Activated CD4-positive, alpha-beta T cell treated with anti-CD3 and anti-CD28 coated beads, Interleukin-2, amount 10 ng/mL, durations not matched to agents 7 days and 5 days (primary cell): ENCODE measurements at places on chromosomes 12 and 14.

GRCh38 chr14:100131181-100131580 is 28.3 kb downstream of the DEGS2 start:
- DNase-seq, result no peak

DNA sequence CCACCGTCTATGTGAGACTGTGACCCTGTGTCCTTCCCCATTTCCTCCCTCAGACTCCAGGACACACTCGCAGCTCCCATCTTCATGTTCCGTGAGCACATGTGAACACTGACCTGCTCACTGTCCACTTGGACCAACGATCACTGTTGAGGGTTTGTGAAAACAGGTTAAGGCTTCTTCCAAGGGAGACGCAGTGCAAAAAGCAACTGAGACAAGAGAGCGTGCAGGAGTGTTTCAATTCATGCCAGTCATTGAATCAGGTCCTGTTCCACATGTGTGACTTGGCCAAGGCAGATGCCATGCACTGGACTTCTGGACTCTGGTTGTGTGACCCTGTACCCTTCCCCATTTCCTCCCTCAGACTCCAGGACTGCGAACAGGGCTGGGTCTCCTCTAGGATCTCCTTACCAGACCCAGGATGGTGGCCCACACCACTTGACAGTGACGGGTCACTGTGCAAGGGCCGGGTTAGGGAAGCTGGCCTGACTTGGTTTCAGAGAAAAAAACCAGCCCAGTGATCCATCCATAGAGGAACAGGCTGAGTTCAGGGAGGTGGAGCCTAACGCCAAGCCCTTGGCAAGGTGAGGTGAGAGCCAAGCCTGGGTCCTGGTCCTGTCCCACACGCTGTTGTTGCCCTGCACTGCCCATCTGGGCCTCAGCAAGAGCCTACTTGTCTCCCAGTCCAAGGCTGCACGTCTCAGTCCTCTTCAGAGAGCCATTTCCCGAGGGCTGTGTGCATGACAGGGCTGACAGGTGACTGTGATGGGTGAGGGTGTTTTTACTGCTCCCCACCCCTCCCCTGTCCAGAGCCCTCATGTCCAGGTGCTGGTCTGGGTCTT is 5.7 kb upstream of the KRT5 start:
- no peak for DNase-seq

DNA sequence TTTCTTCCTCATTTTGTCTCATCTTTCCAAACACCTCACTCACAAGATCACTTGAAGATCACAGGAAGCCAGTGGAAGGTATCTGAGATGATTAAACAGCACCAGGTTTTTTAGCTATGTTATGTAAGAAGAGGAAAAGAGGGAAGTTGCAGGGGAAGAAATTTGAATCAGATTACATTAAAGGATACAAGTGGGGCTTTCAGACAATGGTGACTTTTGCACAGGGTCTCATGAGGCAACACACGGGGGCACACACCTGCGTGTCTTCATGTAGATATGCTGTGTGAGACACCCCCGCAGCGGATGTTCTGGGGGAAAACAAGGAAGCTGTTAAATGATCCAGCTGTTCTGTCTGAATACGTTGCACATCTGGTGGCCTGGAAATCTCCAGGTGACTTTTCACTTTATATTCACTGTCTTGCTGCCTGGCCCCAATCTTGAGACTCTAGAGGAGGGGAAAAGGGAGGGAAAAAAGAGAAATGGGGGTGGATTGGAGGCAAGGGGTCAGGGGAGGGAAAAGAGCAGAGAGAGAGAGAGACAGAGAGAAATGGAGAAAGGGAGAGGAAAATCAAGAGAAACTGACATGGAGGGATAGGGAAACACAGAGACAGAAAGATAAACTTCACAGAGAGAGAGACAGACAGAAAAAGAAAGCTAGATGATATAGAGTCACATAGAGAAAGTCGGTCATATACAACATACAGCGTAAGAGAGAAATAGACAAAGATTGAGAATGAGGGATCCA is 36.3 kb upstream of the PPP1CC start:
- DNase-seq, result no peak

- DNase-seq, result no peak
Measured at GRCh38 chr12:64019101-64019500, 174.6 kb downstream of the SRGAP1 start.

- no peak for DNase-seq
Measured at GRCh38 chr14:68945585-68946488, 33.3 kb downstream of the ACTN1 start.

GRCh38 chr12:124993626-124994436 is at the start of gene BRI3BP:
TSS of gene BRI3BP (plus strand) at chr12:124993645. CDS start at chr12:124993791, 146 bp downstream.
- DNase-seq, result peak; percentile 45

DNA sequence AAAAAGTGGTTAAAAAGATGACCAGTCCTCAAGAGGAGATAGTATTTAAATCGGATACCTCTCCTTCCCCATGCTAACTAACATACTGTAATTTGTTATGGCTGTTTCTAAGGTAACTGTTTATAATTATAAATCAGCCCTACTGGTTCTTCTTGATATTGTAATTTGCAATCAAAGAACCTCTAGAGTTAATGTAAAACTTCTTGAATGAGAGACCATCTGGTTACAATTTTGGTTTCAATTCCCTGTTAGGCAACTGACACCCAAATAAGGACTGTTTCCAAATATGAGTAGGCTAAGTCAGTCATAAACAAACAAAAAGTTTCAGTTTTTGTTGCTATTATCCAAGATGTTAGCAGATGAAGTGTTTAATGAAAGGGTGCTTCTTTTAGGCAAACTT is 120.2 kb upstream of the DNM1L start:
- DNase-seq, result no peak

GRCh38 chr12:75505706-75506312 is 5.6 kb downstream of the KRR1 start:
- no peak for DNase-seq

GRCh38 chr14:39203659-39204606 is 28.9 kb downstream of the PNN start:
- DNase-seq, result no peak

DNA sequence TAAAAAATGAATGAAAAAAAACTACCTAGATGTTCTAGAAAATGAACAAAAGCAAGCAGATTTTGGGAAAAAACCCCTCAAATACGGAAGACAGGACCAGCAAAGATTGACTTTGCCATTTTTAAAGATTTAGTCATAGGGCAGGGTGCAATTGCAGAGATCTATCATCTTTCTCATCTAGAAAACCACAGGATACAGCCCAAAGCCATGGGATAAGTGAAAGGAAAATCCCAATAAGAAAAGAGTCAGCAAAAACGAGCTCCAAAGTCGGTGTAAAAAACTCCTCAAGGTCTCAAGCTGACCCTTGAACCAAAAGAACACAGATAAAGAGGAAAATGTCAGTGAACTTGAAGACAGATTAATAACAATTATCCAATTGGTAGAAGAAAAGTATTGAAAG is 28.0 kb downstream of the CEP290 start:
- no peak for DNase-seq

- DNase-seq, result no peak
Measured at GRCh38 chr14:75793806-75794205, 132.8 kb downstream of the TTLL5 start.

DNA sequence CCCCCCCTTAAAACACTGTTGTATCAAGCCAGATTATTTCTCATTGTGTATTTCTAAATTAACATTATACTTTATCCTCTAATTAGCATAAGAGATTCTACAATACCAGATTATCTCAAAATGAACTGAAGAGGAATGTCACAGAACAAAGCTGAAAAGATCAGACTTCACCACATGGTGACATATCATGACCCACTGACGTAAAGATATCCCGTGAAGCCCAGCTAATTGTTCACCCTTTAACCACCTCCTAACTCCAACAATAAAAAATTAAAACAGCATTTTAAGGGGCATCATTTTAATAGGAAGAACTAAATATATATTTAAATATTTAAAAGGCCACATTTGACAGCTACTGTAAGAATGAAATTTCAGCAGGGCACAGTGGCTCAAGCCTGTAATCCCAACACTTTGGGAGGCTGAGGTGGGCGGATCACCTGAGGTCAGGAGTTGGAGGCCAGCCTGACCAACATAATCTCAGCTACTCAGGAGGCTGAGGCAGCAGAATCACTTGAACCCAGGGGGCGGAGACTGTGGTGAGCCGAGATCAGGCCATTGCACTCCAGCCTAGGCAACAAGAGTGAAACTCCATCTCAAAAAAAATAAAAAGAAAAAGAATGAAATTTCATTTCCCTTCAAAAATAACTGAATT is 29.0 kb downstream of the CDK17 start:
- no peak for DNase-seq

GRCh38 chr12:58809064-58809607 is 111.2 kb downstream of the LRIG3 start:
- no peak for DNase-seq

DNA sequence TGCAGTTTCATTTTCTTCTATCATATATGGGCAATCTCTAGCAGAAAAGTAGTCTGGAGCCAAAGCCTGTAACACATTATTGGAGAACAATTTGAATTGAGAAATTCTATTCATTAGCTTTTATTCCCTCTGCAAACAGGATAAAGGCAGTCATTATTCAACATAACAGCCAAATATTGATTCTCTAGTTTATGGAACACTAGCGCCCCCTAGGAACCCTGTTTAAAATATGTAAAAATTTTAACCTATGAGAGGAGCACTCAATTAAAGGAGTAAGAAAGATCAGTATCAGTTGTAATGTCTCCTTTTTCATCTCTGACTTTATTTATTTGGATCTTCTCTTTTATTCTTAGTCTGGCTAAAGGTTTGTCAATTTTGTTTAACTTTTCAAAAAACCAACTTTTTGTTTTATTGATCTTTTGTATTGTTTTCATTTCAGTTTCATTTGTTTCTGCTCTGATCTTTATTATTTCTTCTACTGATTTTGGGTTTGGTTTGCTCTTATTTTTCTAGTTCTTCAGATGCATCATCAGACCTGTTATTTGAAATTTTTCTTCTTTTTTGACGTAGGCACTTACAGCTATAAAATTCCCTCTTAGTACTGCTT is 4.8 kb upstream of the LMNTD1 start:
- DNase-seq, result peak; percentile 17

DNA sequence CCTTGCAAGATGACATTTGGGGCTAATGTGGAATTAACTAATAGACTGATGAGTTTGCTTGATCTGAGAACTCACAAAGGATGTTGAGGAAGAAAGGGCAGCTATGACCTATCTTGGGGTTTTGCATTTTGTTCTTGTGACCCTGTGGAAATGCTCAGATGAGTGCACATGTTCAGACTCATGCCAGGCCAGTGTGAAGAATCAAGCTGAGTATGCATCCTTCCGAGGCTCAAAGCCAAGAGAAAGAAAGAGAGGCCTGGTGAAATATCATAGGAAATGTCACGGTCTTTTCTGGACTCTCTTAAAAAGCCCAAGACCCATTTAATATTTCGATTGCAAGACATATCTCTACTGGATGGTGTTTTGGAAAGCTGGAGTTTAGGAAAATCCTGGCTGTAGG is 96.3 kb downstream of the CACNA1C start:
- no peak for DNase-seq

DNA sequence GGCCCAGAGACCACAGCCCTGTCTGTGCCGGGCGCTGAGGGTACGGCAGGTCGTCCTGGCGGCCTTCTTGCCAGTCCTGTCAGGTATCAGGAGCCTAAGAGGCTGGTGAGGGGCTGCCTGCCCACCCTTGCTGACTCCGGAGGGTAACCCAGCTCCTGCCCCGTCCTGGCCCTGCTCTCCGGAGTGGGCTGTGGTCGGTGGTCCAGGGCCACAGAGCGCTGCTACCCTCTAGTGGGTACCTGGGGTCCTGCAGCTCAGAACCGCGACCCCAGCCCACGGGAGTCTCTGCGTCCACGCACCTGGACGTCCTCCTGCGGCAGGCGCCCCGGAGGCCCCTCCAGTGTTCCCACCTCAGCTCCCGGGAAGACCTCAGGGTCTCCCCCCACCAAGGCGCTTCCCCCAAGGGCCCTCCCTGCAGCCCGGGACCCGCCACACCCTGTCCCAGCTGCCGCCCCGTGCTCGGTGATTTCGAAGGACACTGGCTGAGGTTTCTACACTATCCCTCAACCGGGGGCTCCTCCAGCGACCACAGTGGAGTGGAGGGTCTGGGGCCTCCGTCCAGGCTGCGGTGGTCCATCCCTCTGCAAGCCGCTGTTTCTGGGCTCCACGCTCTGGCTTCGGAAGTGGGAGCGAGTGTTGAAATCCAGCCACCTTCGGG is 75.9 kb upstream of the FBRSL1 start:
- no peak for DNase-seq

DNA sequence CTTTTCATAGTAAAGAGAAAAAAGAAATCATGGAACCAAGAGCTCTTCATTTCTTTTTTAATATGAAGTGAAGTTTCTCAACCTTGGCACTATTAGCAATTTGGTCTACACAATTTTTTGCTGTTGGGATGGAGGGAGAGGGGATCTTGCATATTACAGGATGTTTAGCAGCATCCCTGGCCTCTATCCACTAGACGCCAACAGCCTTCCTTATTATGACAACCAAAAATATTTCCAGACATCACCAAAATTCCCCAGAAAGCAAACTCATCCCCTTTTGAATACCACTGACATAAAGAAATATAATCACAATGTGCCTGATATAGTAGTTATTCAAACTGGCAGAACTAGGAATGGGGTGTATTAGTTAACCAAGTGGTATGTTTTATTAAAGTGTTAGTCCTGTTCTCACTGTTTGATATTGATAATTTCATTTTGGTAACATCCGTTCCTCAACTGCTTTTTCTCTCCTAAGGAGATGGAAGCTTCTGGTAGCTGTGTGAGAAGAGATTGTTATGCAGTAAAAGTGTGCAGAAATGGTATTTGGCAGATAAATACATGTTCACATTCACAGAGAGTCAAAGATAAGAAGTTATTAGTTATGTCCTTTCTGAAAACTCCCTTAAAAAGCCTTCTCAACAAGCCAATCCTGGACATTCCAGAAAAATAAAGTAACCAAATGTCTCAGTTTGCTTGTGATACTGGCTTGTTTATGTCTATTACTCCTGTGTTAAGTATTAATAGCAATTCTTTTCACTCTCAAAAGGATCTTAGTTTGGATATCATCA is 699.9 kb downstream of the C12orf50 start:
- DNase-seq, result no peak

DNA sequence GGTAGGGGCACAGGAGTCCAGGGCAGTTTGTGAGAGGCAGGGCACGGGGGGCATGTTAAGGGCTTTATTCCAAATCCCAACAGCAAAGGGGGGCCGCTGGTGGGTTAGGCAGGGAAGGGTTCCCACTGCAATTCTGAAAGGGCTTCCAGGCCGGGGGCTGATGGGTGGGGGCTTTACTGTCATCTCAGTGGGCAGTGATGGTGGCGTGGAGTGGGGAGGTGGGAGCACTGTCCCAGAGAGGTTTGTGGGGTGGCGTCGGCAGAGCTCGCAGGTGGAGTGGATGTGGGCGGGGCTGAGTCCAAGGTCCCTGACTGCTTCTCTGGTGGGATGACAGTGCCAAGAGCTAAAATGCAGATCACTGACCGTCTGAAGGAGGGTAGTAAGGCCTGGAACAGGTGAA is 121.6 kb upstream of the EVL start:
- DNase-seq, result no peak

DNA sequence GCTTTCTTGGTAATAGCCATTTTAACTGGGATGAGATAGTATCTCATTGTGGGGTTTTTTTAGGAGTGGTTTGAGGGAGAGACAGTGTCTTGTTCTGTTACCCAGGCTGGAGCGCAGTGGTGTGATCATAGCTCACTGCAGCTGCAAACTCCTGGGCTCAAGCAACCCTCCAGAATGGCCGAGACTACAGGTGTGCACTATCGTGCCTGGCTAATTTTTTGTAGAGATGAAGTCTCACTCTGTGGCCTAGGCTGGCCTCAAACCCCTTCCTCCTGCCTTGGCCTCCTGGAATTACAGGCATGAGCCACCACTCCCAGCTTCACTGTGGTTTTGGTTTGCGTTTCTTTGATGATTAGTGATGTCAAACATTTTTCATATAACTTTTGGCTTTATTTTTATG is 293.6 kb downstream of the ERC1 start:
- no peak for DNase-seq

- no peak for DNase-seq
Measured at GRCh38 chr12:42854826-42855225, 265.3 kb upstream of the PRICKLE1 start.

GRCh38 chr12:120992989-120993388 is 14.6 kb downstream of the HNF1A start:
- DNase-seq, result no peak
